Tracheal epithelial cell (primary cell): ENCODE measurements at places on chromosomes 11 and 22. TPM values are rescaled to one million over a fixed set of nuclear protein-coding genes. Genes with fewer than 3 reads are reported as not detected.

CRYBB2 gene
- not detected in 2 replicates for total RNA-seq

HTR3B gene
- total RNA-seq, result not detected in 2 replicates

OR5A1 gene
- not detected in 2 replicates for total RNA-seq

BLID gene
- 0.24 TPM in 1 of 2 replicates, not detected in the other for total RNA-seq

PATE4 gene
- not detected in 2 replicates for total RNA-seq

IL17REL gene
- total RNA-seq, result not detected in 2 replicates

ART1 gene
- not detected in 2 replicates for total RNA-seq

MRGPRG gene
- not detected in 2 replicates for total RNA-seq

SPDYC gene
- not detected in 2 replicates for total RNA-seq

MRGPRE gene
- 0.72 TPM in 1 of 2 replicates, not detected in the other for total RNA-seq

TCIRG1 gene
- total RNA-seq, result 56.3 and 78.8 TPM in 2 replicates

GPR83 gene
- under 0.01 TPM in 2 replicates for total RNA-seq

ZC3H7B gene
- total RNA-seq, result 19.4 and 32.3 TPM in 2 replicates

FBLN1 gene
- total RNA-seq, result 37.1 and 38.3 TPM in 2 replicates

GDPD4 gene
- total RNA-seq, result not detected in 2 replicates

RFPL3 gene
- total RNA-seq, result not detected in 2 replicates

A4GALT gene
- 17.1 and 35.2 TPM in 2 replicates for total RNA-seq

OLFML1 gene
- total RNA-seq, result 0.21 TPM in 1 of 2 replicates, not detected in the other

ART5 gene
- total RNA-seq, result not detected in 2 replicates

CRYAB gene
- total RNA-seq, result 0.85 and 18.1 TPM in 2 replicates

ANO9 gene
- 7.7 and 16.4 TPM in 2 replicates for total RNA-seq

TMEM191C gene
- total RNA-seq, result 1.2 TPM in 1 of 2 replicates, not detected in the other

OR52I1 gene
- not detected in 2 replicates for total RNA-seq

OVCH2 gene
- 0.48 TPM in 1 of 2 replicates, not detected in the other for total RNA-seq

PACSIN3 gene
- 49.2 and 96.3 TPM in 2 replicates for total RNA-seq

UPB1 gene
- total RNA-seq, result 0.24 TPM in 1 of 2 replicates, not detected in the other

MUC5AC gene
- total RNA-seq, result under 0.01 TPM in 1 of 2 replicates, not detected in the other

GAL3ST1 gene
- total RNA-seq, result 0.48 TPM in 1 of 2 replicates, not detected in the other

DCHS1 gene
- total RNA-seq, result 0.21 and 0.24 TPM in 2 replicates

SGSM1 gene
- total RNA-seq, result not detected in 2 replicates

PIH1D2 gene
- 0.72 and 1.1 TPM in 2 replicates for total RNA-seq

P2RY2 gene
- 7.5 and 19.8 TPM in 2 replicates for total RNA-seq

CATSPERZ gene
- total RNA-seq, result 0.48 TPM in 1 of 2 replicates, not detected in the other

CHRDL2 gene
- not detected in 2 replicates for total RNA-seq

TPBGL gene
- total RNA-seq, result not detected in 2 replicates

KRTAP5-8 gene
- total RNA-seq, result 0.24 TPM in 1 of 2 replicates, not detected in the other

NLRP14 gene
- 0.24 TPM in 1 of 2 replicates, not detected in the other for total RNA-seq

TBX1 gene
- total RNA-seq, result 10.1 and 13.4 TPM in 2 replicates

LAYN gene
- total RNA-seq, result 10.4 and 64.1 TPM in 2 replicates

OR51B4 gene
- not detected in 2 replicates for total RNA-seq

ENTHD1 gene
- not detected in 2 replicates for total RNA-seq

CARD18 gene
- not detected in 2 replicates for total RNA-seq

EHD1 gene
- total RNA-seq, result 41.6 and 107 TPM in 2 replicates

ARHGAP32 gene
- total RNA-seq, result 30.4 and 35.4 TPM in 2 replicates

TIGD3 gene
- under 0.01 and 0.43 TPM in 2 replicates for total RNA-seq

SCN4B gene
- total RNA-seq, result 0.43 and 3.4 TPM in 2 replicates

L3MBTL2 gene
- 8.7 and 14.0 TPM in 2 replicates for total RNA-seq

SORL1 gene
- 8.3 and 32.3 TPM in 2 replicates for total RNA-seq

TEX54 gene
- total RNA-seq, result not detected in 2 replicates

SNU13 gene
- 91.9 and 94.7 TPM in 2 replicates for total RNA-seq

DEPDC7 gene
- total RNA-seq, result 1.4 and 1.7 TPM in 2 replicates
